Fibroblast of the aortic adventitia (primary cell): ENCODE measurements at places on chromosomes 11 and 22. TPM values are rescaled to one million over a fixed set of nuclear protein-coding genes. Genes with fewer than 3 reads are reported as not detected.

The HEPHL1 gene
- total RNA-seq = not detected in 2 replicates

The MS4A2 gene
- total RNA-seq = 0.16 TPM in 1 of 2 replicates, not detected in the other

The SCGB2A2 gene
- total RNA-seq = not detected in 2 replicates

The TEAD1 gene
- total RNA-seq = 117 and 131 TPM in 2 replicates

The CARNS1 gene
- total RNA-seq = 0.09 and 0.16 TPM in 2 replicates

The SYNGR1 gene
- total RNA-seq = 3.9 and 14.2 TPM in 2 replicates

The AKIP1 gene
- total RNA-seq = 22.1 and 32.7 TPM in 2 replicates

The HPX gene
- total RNA-seq = 1.2 TPM in 1 of 2 replicates, not detected in the other

The NCF4 gene
- not detected in 2 replicates for total RNA-seq

The ACTN3 gene
- not detected in 2 replicates for total RNA-seq

The ARHGAP20 gene
- total RNA-seq = 17.5 and 20.0 TPM in 2 replicates

The SCUBE2 gene
- total RNA-seq = 0.54 and 1.1 TPM in 2 replicates

The UBXN1 gene
- total RNA-seq = 70.7 and 840 TPM in 2 replicates

The SLC7A4 gene
- total RNA-seq = 0.09 TPM in 1 of 2 replicates, not detected in the other

The ZNF215 gene
- total RNA-seq = 1.2 and 3.5 TPM in 2 replicates

The YPEL4 gene
- 1.4 and 1.7 TPM in 2 replicates for total RNA-seq

The NCR3LG1 gene
- total RNA-seq = 4.6 and 11.7 TPM in 2 replicates

The APOBEC3C gene
- 5.2 and 18.9 TPM in 2 replicates for total RNA-seq

The MRGPRX4 gene
- not detected in 2 replicates for total RNA-seq

The UBQLN3 gene
- 0.09 TPM in 1 of 2 replicates, not detected in the other for total RNA-seq

The SLC22A9 gene
- not detected in 2 replicates for total RNA-seq
